ENCODE measurements at places on chromosomes 2 and 18.
A peak's percentile ranks its signal among the peaks of the same experiment; 100 is the strongest.

DNA sequence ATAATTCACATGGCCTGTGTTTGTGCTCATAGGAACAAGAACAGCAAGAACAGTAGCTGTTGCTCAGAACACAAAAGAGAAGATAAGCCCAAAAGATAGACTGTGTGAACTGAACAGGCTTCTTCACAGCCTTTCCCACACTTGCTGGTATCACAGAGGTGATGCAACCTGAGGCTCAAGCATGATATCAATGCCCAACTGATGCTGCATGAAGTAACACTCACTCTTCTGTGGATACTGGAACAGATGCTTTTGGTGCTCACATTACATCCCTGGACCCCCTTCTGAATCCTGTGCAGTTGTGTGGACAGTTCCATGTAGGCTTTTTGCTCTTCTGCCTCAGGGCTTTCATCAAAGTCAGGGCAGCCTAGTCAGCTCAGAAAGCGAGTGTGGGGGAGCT, 88.4 kb upstream of the RND3 start:
- DNase-seq, result no peak

DNA sequence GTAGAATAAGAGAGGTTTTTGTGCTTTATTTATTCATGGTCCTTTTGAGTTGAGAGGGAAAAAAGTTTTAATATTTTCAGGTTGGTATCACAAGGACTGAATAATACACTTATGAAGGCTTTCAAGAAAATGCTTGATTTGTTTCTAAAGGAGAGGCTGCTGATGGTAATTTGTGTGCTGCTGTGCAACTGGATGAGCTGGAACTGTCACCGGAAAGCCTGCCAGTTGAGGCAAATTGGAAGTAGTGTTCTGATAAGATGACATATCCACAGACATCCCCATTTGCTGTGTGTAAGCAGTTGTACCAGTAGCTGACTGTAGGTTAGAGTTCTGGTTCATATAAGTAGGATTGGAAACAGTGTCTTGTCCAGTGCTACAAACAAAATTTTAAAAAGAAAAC, 21.6 kb upstream of the CACNB4 start:
- DNase-seq, result no peak

- peak; percentile 22 for DNase-seq
Observed at GRCh38 chr18:7572822-7573221, 5.7 kb downstream of the PTPRM start.

DNA sequence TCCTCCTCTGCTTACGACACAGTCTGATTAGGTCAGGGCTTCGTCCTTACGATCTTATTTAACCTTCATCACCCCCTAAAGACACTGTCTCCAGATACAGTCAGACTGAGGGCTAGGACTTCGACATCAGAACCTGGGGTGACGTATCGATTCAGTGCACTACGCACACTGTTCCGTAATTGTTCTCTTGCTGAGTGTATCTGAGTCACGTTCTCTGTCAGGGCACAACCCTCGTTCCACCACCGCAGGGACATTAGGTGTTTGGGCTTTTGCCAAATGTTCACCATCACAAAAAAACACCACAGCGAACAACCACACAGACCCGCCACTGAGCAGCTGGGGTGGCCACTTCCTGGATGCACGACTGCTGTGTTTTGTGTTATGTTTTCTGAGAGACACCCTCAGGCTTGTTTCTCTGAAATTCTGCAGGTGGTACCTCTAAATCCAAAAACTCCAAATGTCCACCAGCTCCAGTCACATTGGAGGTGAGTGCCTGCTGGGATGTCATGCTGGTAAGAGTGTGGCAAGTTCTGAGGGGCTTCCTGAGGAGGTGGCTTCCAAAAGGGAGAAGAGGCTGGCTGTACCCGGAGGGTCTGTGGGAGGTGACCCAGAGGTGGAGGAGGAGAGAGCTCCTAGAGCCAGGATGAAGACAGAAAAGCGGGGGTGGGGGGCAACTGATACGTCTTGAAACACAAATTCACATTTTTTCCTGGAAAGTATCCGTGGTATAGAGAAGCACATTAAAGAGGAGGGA, 66.6 kb downstream of the ADNP2 start:
- no peak for DNase-seq

- DNase-seq, result no peak
Observed at GRCh38 chr2:30197570-30198192, 33.7 kb upstream of the LBH start.

DNA sequence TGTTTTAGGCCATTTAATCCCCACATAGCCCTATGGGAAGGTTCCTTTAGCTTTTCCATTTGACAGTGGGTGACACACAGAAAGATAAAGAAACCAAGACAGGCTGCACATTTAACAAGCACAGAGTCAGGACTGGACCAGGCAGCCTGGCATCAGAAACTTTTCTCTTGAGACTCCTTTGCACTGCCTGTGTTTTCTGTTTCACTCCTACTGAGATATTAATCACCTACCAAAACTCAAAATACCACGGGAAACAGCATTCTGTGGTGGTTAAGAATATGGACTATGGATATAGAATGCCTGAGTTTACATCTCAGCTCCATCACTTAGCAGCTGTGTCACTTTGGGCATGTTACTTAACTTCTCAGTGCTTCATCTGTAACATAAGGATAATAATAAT, 73.3 kb downstream of the CTAGE1 start:
- no peak for DNase-seq

- no peak for DNase-seq
Observed at GRCh38 chr2:201983174-201983573, 50.5 kb upstream of the FZD7 start.

- no peak for DNase-seq
Observed at GRCh38 chr2:195910570-195910969, 158.1 kb downstream of the DNAH7 start.

- DNase-seq, result no peak
Observed at GRCh38 chr18:79399275-79400081, 3.7 kb downstream of the NFATC1 start.

DNA sequence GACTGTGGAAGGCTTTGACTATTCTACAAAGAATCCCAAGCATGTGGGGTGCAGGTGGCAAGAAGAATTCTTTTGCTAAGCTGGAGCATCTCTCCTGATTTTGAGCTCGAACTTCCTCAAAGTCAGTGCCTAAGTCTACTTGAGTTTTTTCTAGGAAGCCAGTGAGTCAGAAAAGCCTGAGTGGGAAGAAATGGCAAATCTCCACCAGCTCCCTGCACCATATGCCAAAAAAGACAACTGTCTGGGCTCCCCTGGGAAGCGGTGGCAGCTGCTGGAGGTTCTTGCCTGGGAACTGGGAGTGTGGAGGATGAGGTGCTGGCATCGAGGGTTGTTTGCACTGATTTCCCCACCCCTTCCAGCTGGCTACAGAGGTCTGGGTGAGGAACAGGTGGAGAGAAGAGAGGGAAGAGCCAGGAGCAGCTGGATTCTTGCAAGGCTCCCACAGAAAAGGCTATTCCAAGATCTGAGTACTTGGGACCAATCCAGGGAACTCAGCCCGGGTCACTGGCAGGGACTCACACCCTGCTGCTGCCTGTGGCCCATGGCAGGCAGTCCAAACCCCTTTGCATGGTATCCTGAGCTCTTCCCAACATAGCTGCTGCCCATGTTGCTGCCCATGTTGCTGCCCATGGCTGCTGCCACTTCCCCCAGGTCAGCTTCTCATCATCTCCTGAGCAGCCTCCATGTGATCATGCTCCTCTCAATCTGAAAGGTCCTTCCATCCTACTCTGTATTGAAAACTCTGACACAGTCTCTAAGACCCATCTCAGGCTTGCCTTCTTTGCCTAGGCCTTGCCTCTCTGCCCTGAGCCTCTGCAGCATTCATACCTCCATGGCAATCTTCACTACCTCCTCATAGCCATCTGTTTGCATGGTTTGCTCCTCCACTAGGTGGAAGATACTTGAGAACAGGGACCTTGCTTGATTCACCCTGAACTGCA, 128.3 kb upstream of the SPATS2L start:
- peak; percentile 48 for DNase-seq

GRCh38 chr2:209451209-209451834, 27.5 kb downstream of the MAP2 start:
- no peak for DNase-seq

DNA sequence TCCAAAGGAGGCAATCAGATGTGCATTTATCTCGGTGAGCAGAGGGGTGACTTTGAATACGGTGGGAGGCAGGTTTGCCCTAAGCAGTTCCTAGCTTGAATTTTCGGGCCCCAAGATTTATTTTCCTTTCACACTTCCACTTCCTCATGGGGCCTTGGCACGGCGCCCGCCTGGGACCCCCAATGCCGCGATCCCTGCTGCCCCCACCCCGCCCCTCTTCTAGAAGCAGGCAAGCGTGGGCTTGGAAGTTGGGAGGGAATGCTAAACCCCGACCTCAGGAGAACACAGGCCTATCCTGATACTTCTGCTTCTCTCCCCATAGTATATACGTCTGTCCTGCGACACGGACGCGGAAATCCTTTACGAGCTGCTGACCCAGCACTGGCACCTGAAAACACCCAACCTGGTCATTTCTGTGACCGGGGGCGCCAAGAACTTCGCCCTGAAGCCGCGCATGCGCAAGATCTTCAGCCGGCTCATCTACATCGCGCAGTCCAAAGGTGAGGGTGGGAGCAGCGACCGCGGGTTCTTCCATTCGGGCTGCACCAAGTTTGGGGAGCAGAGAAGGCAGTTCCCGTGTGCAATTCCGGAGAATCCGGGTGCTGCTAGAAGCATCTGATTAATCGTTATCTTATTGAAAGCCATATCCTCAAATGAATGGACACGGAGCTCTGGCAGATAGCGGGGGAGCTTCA, 21.6 kb downstream of the TRPM8 start:
- DNase-seq, result no peak

- DNase-seq, result no peak
Observed at GRCh38 chr2:231355508-231356465, 39.7 kb upstream of the B3GNT7 start.

DNA sequence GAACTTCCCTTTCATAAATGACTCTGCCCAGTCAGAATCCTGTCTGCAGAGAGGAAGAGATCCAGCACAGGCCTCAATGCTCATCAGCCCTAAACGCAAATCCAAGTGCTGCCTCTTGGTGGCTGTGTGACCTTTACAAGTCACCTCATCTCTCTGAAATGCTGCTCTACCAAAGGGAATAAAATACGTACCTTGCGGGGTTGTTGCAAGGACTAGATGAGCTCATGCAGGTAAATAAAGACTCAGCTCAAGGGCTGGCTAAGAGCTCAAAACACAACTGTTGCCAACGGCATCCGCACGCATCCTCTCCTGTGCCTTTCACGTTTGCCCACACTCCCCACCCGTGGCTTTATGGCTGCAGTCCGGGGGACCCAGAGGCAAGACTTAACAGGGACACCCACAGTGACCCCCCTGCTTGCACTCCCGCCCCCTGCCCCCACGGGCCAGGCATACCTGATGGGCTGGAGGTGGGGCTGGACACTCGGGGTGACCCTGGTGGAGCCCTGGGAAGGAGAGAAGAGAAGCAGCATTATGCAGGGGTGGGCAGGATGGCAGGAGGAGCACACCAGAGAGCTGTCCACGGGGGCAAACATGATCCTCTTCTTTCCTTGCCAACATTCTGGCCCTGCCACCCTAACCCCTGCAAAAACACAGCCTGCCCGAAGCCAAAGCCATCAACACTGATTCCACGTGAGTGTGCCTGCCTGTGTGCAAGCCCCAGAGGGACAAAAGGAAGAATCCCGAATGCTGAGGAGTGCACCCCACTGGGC, 102.6 kb downstream of the TNS1 start:
- DNase-seq, result no peak

- no peak for DNase-seq
Observed at GRCh38 chr2:128263902-128264331, 54.8 kb downstream of the HS6ST1 start.

- peak; percentile 2 for DNase-seq
Observed at GRCh38 chr2:166293984-166294383, 81.8 kb downstream of the SCN9A start.

DNA sequence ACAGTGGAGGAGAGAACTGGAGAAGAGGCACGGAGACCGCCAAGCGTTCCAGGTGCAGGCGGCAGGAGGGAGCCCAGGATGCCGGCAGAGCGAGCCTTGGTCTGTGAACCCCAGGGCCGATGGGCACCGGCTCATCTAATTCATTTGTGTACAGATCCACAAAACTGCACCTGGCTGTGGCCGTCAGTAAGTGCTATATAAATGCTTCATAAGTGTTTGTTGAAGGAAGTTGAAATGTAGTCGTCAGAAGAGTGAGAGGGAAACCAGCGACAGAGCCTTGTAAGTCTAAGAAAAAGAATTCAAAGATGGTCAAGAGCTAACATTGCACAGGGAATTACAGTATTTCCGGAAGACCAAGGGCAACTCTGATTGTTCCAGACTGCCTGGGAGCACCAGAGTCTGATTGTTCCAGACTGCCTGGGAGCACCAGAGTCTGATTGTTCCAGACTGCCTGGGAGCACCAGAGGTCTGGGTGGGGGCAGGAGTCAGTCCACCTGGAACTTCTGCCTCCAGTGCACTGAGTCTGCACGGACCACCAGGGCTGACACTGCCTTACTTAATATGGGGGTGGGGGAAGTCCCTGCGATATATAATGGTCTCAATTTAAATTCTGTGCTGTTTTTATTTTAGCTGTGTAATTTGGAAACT, 112.3 kb downstream of the BCL2 start:
- no peak for DNase-seq

DNA sequence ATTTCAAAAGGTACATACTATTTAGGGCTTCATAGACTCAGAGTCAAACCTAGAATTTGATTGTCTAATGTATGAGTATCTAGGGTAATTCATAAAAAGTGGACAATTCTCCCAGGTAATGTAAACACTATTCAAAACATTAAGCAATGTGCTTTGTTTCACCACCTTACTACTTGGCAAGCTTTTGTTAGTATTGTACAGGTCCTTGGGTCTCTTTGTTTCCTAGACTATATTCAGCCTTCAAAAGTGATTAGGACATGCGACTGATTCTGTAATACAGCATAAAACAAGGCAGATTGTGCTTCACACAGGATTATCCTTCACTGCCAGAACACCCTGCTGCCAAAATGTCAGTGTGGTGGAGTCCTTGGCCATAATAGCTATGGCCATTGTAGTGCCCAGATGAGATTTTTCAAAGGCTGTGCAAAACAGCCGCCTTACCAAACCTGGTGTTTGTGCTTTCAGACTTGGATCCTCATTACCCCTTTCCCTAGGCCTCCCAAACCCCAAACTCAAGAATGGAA, 90.1 kb upstream of the CAVIN2 start:
- no peak for DNase-seq

DNA sequence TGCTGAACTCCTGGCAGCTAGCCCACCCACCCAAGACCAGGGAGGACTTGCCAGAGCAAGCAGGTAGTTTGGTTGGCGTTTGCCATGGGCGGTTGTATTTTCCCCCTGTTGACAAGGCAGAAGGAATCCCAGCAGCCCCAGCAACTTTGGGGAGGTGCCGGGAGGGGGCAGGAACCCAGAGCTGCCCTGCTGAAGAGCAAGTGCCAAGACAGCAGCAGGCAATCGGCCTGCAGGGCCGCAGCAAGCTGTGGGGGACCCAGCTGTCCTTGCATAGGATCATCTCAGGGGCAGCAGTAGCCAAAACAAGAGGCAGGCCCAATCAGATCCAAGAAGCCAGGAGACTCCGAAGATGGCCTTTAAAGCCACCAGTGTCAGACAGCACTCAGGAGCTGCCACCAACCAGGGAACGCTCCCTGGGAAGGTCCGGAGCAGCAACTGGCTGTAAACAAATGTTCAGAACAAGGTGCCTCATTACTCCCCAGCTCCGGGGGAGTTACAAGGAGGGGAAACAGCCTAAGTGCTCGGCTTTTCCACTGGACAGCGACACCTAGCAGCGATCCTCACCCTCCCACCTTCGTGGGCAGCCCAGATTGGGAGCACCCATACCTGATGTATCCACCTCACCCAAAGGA, 2.1 kb downstream of the ST8SIA5 start:
- DNase-seq, result no peak

- DNase-seq, result peak; percentile 45
Observed at GRCh38 chr2:53896864-53897263, 37.1 kb upstream of the GPR75 start.

GRCh38 chr2:230634146-230634545, 78.5 kb upstream of the CAB39 start:
- no peak for DNase-seq

All from AG08395 (cell line).